ENCODE measurements at places on chromosomes 12 and 14.

DNA sequence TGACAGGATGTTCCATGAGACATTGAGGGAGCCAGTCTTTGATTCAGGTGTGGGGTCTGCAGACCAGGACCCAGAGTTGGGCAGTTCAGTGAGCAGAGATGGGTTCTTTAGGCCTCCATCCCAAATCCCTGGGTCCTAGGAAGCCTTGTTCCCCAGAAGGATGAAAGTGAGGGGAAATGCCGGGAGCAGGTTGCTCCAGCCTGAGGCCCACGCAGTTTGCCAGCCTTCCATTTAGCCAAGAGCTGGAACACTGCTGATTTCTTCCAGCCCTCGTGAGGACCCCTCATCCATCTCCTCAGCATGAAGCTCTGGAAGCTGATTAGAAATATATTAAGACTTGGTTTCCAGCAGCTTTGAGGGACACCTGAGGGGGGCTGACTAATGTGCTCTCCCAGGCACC lies 12.1 kb downstream of the C14orf132 start:
- no peak for DNase-seq

GRCh38 chr12:32039347-32039746 lies 67.3 kb upstream of the BICD1 start:
- no peak for DNase-seq

GRCh38 chr14:76077340-76077739 lies 74.4 kb upstream of the GPATCH2L start:
- no peak for DNase-seq

- DNase-seq, result peak; percentile 10
Observed at GRCh38 chr14:57066887-57067513, 201.7 kb downstream of the EXOC5 start.

DNA sequence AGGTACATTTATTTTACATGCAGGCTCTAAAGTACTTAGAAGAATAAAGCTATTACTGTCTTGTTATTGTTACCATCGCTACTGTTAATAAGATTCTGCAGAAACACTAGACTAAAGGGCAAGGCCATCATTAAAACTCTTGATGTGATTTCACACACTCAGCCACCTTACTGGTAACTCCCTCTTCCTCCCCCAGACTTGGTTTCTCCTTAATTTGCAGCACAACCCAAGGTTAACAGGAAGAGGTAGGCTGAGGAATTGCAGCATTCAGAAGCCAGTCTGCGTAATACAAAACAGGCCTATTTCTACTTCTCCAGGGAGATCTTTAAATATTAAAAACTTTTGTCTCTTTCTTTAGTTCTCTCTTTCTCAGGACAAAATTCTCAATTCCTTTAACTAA lies 210.3 kb downstream of the BTG1 start:
- DNase-seq, result no peak

DNA sequence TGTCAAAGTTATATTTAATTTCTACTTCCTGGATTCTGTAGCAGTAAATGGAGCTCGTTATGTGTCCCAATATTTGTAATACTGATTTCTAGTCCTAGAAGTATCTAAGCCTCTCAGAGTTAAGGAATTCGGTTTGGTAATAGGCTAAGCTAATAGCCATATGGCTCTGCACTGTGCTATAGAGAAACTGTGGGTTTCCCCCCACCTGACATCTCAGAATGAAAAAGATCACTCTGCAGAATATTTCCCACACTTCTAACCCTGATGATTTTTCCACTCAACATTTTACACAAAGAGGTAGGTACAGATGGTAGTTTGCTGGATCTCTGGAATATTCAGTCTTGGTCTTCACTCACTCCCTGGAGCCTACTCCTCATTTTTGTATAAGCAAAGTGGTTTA lies 71.2 kb downstream of the BORCS5 start:
- DNase-seq, result no peak

GRCh38 chr12:8031872-8032241 lies 659 bp upstream of the FOXJ2 start:
- no peak for DNase-seq

DNA sequence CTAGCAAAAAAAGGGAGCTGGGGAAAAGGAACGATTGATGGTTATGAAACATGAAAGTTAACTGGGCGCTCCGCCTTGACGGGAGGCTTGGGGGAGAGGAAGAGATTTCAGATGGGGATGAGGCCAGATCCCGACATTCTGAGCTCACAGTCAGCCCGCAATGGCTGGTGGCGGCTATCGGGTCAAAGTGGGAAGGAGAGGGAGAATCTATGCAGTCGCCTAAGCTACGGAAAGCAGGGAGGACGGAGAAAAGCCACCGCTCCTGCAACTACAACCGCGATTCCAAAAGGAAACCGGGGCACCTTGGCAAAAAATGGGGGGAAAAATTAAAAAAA lies 502 bp downstream of the MPHOSPH9 start:
- DNase-seq, result no peak

- no peak for DNase-seq
Observed at GRCh38 chr12:113788020-113788856, 177.9 kb downstream of the RBM19 start.

GRCh38 chr14:36518031-36518585 lies 1.9 kb downstream of the NKX2-1 start:
- no peak for DNase-seq

GRCh38 chr14:29749327-29749726 lies 178.3 kb downstream of the PRKD1 start:
- DNase-seq, result no peak

GRCh38 chr14:28057359-28058296 lies 709.0 kb upstream of the FOXG1 start:
- DNase-seq, result no peak

GRCh38 chr12:75864161-75864560 lies 167.4 kb downstream of the PHLDA1 start:
- DNase-seq, result no peak

- no peak for DNase-seq
Observed at GRCh38 chr14:73935666-73936065, 14.2 kb downstream of the FAM161B start.

GRCh38 chr14:54854181-54854580 lies 48.4 kb downstream of the GCH1 start:
- no peak for DNase-seq

DNA sequence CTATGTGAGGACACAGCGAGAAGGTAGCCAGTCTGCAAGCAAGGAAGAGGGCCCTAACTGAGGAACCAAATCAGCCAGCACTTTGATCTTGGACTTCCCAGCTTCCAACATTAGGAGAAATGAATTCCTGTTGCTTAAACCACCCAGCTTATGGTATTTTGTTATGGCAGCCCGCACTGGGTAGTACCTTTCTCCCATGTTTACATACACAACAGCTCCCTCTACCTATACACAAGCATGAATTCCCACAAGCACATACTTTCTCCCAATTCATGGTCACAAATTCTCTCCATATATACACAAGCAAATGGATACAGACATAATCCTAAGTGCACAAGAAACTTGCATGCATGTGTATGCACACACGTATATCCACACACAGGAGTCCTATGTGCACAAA lies 7.4 kb downstream of the ITGB7 start:
- DNase-seq, result no peak

GRCh38 chr12:88471331-88472045 lies 108.8 kb downstream of the KITLG start:
- peak; percentile 12 for DNase-seq

GRCh38 chr12:4115570-4115969 lies 158.0 kb upstream of the CCND2 start:
- DNase-seq, result no peak

- no peak for DNase-seq
Observed at GRCh38 chr14:88866305-88866704, 41.9 kb downstream of the TTC8 start.

DNA sequence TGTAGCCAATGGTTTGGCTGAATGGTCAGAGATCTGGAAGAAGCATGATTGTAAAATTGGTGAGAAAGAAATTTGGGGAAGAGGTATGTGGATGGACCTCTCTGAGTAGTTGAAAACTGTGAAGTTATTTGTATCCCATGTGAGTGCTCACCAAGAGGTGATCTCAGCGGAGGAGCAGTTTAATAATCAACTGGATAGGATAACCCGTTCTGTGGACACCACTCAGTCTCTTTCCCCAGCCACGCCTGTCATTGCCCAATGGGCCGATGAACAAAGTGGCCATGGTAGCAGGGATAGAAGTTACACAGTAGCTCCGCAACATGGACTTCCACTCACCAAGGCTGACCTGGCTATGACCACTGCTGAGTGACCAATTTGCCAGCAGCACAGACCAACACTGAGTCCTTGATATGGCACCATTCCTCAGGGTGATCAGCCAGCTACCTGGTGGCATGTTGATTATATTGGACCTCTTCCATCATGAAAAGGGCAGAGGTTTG lies 257.4 kb upstream of the ATXN7L3B start:
- no peak for DNase-seq

DNA sequence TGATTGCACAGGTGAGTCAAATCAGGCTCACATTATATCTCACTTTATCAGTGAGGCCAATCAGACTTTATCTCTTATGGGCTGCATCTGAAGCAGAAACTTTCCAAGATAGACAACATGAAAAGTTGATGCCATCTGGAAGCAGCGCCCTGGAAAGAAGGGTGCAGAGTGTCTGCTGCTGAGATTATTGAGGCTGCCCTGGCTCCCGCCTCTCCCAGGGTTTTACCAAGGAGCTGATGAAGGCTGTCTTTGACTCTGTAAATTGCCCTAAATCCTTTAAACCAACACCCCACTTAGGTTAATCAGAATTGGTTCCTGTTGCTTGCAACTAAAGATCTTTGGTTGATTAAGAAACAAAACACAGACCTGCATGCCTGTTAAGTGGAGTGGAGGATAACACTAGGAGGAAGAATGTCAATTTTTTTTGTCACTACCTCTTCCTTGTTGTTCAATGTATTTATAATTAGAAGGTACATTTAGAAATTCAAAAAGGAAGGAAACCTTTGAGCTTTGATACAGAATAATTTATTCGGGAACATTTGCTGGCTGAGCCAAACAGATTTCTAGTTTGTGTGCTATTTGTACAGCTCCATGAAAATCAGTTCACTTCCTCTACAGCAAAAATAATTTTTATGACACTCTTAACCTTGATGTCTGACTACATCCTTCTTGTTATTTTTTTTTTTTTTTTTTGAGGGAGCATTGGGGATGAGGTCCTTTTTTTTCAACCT lies 104.1 kb downstream of the VEZT start:
- no peak for DNase-seq

GRCh38 chr12:91940826-91941570 lies 204.6 kb downstream of the BTG1 start:
- DNase-seq, result no peak

GRCh38 chr12:49367381-49368239 lies at the start of gene SPATS2:
Gene SPATS2, plus strand, starts transcription at chr12:49367462. Its CDS starts 93,551 bp downstream, at chr12:49461013.
- no peak for DNase-seq

DNA sequence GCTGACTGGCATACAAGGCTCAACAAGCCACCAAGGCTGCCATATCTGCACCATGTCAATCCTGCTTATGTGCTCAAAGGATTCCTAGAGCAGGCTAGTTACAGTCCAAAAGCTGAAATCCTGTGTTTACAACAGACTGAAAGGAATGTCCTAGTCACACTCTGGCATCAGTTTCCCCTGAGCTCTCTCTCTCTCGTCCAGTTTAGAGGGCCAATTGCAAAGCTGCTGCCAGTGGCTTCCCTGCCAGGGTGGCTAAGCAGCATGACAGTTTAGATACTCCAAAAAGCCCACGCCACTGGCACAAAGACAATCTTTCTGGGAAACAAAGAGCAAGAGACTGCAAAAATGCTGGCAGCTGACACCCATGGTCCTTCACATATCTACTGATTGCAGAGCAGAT lies 392.1 kb downstream of the RPS29 start:
- DNase-seq, result no peak

GRCh38 chr12:52582971-52583456 lies 9.4 kb upstream of the KRT74 start:
- peak; percentile 25 for DNase-seq

GRCh38 chr12:1820191-1820895 lies at the start of gene LRTM2:
Gene LRTM2, plus strand, starts transcription at chr12:1820565. Its CDS starts 7,584 bp downstream, at chr12:1828149.
- no peak for DNase-seq

- DNase-seq, result no peak
Observed at GRCh38 chr12:55718624-55719275, 1.4 kb upstream of the RDH5 start.
